ENCODE measurements at places on chromosomes 6 and 20.

- no peak for DNase-seq
Observed at GRCh38 chr6:162973980-162974379, 246.2 kb downstream of the PACRG start.

DNA sequence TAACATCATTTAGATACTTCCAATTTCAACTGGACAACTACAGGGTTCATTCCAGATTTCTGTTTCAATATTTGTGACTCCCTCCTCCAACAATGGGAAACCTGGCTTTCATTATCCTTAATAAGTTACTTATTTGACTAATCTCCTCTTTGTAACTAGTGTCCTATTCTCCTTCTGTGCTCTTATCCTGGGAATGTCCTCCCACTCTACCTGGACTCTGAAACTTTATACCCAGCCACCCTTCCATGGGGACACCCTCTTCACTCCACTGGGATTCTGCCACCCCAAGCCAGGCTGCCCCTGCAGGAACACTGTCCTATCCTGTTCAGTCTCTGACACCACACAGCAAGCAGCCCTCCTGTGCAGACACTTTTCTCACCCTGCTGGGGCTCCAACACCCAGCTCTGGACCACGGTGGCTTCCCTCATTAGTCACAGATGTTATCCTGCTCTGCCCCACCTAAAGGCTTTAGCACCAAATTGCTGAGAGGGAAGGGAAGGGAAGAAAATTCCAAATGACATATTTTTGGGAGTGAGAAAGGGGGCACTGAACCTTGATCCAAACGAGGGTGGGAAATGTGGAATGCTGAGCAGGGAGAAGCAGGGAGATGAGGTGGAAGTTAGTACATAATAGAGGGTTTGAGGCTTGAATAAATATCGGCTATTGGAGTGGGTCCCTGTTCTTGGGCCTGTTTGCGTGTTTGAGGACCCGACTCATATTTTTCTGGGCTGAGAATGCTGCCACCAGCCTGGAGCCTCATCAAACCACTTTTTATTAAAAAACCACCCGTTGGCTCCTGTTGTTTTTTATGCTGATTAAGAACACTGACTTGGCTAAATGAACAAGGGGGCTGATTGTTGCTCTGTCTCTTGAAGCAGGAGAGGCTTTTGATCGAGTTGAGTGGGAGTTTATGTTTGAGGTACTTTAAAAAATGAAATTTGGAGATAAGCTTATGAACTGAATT, 54.0 kb upstream of the AKIRIN2 start:
- DNase-seq: no peak

GRCh38 chr20:4894409-4894808, 106.9 kb downstream of the SLC23A2 start:
- no peak for DNase-seq

- no peak for DNase-seq
Observed at GRCh38 chr6:54697424-54697823, 149.1 kb upstream of the FAM83B start.

- no peak for DNase-seq
Observed at GRCh38 chr6:169530752-169531123, 171.1 kb downstream of the WDR27 start.

GRCh38 chr6:110581679-110582078, 105.3 kb upstream of the SLC22A16 start:
- no peak for DNase-seq

DNA sequence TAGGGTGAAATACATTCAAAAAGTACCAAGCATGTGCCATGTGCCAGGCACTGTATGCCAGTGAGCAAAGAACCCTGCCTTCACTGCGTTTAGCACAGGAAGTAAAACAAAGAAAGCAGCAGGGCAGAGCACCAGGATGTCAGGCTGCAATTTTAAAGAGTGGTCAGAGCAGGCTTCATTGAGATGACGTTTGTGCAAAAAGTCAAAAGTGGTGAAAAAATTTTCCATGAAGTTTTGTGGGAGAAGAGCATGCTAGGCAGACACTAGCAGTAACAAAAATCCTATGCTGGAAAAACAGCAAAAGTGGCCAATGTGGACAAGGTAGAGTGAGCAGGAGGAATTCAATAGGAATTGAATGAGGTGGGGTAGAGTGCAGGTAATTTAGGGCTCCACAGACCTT, 31.3 kb downstream of the AKIRIN2 start:
- no peak for DNase-seq

GRCh38 chr6:90167514-90168379, 128.9 kb downstream of the BACH2 start:
- DNase-seq: no peak

GRCh38 chr6:100342830-100343229, 121.9 kb downstream of the SIM1 start:
- no peak for DNase-seq

GRCh38 chr6:46638650-46639049, 14.0 kb downstream of the CYP39A1 start:
- DNase-seq: no peak

- DNase-seq: no peak
Observed at GRCh38 chr6:78962448-78962847, 95.1 kb downstream of the IRAK1BP1 start.

DNA sequence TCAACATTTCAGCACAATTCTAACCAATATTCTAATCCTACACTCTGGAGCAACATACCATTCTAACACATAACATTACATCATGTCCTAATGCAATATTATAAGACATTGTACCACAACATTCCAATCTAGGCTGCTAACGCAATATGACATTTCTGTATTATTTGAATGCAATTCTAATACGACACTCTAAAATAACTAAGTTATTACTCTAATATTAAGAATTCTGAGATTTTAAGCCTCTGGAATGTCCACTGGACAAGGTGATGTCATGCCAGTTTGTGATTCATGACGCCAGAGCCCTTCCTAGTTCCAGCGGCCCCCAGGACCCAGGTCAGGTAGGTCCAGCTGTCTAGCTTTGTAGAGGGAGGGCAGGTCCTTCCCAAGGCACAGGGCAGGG, 69.7 kb upstream of the SIRPA start:
- no peak for DNase-seq

GRCh38 chr6:27694547-27694874, 217.7 kb downstream of the OR2B2 start:
- DNase-seq: no peak

- DNase-seq: no peak
Observed at GRCh38 chr6:47268572-47269187, 41.0 kb downstream of the TNFRSF21 start.

GRCh38 chr6:110125361-110125760, 54.1 kb downstream of the WASF1 start:
- no peak for DNase-seq

- DNase-seq: no peak
Observed at GRCh38 chr20:1964659-1965405, 29.0 kb downstream of the PDYN start.

All from inflammatory macrophage (primary cell).